Astrocyte of the spinal cord (primary cell): ENCODE measurements at places on chromosomes 7 and 10.

GRCh38 chr7:106287786-106288185 is 3.0 kb upstream of the NAMPT start:
- no peak for DNase-seq

DNA sequence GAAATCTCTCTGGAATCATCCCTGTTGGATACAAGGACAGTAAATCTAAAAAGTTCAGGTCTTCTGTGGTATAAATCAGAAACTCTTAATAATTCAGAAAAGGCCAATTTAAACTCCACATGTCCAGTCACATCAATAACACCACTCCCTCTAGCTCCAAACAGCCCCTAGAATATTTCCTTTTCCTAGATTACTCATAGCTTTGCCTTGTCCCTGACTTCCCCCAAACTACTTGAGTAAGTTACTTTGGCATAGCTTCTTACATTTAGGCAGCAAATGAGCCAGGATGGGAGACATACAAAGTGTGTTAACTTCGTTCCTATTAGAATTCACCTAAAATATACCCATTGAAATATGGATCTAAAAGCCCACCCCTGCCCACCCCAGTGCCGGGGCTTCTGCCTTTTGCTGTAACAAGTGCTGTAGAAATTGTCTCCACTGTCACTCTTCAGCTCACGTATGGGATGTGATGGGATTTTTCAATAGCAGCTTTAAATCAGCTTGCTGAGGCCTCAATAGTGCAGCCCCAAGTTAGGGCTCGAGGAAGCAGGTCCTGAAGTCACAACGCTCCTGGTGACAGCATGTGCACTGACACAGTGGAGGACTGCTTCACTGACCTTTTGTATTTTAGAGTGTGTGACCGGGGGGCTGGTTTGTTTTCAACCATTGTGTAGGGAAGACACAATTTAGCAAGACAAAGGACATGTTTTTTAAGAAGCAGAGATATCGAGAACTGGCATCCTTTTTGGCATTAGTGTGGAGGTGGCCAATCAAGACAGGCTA is 218.2 kb upstream of the KMT2E start:
- peak; percentile 5 for DNase-seq

- no peak for DNase-seq
Measured at GRCh38 chr10:86385806-86386205, 19.2 kb upstream of the GRID1 start.

GRCh38 chr7:7183061-7183837 is 905 bp downstream of the C1GALT1 start:
- peak; percentile 54 for DNase-seq

DNA sequence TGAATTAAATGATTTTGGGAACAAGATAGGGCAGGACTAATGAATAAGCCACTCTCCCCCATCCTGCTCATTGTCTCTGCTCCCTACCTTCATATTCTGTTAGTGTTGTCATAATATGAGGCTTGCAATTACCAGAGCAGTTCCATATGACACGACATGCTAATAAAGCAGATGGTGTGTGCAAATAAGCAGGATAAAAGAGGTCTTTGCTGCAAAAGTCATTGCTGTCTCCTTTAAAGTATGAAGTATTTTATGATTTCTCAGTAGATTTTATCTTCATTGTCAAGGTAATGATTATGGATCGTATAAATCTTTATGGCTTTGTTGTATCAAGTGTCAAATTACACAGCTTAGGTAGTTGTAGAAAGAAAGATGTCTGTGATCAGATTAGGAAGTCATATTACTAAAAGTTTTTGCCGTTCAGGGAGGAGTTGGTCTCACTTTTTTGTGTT is 114.8 kb downstream of the SDK1 start:
- DNase-seq, result no peak

DNA sequence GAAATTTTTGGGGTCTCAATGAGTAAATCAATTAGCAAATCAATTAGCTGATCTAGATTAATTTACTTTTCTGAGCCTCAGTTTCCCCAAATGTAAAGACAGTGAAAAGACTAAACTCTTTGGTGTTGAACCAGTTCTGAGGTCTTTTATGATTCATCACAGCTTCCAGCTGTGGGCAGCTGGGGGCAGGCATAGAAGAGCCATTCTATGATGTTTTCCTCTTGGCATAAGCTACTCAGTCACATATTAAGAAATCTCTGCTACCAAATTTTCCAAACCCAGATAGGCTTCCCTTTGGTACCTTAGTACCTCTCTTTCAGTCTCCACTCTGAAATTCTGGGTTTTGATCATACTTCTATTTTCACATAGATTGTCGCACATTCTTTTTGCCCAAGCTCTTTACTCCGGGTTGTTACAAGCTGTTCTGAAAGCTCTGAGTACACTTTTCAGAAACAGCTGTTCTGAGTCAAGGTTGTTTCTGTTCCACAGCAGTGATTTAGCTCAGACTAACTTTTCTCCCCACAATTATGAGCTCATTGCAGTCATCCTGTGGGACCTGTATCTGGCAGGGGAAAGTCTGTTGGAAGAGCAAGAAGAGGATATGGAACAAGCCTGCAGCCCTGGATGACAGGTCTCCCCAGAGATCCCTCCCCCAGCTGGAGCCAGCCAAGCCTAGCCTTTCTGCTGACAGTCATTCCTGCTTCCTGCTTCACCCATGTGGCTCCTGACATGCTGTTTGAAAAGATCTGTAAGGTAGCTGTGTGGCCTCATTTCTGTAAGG is 599.6 kb upstream of the GHITM start:
- DNase-seq, result peak; percentile 59

- DNase-seq, result no peak
Measured at GRCh38 chr7:2355705-2356008, 1.0 kb downstream of the EIF3B start.

DNA sequence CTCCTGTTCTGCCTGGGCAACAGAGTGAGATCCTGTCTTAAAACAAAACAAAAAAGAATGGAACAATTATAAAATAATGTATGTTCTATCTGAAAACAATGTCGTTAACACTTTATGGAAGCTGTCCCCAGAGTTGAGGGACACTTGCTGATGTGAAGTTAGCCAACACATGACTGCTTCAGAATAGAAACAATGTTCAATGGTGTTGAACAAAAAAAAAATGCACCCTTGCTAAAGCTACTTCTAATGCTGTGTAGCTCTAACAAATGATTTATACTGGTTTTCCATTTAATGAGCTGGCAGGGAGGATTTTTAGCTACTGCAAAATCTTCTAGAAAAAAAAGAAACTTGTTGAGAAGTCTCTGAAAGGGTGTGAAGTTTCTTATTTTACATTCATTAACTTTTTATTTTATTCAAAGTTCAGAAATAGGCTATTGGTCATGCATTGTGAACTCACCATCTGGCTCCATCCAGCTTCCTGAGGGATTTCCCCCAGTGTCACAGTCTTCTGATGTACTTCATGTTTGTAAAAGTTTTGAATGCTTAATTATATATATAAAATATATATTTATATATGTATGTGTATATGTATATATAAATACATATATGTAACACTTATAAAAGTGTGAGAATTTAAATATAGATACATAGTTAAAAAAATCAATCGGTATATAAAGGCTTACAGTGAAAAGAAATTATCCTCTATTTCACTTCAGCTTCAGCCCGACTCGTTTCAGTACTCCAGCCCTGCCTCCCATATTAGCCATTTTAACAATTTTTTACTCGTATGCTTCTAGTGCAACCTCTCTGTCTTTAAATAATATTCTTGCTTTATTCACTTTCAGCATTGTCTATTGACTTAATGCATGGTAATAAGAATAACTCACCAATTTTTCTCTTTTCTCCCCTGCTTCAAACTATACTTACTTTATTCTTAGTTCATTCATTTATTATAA is 35.0 kb downstream of the HDAC9 start:
- DNase-seq, result no peak

DNA sequence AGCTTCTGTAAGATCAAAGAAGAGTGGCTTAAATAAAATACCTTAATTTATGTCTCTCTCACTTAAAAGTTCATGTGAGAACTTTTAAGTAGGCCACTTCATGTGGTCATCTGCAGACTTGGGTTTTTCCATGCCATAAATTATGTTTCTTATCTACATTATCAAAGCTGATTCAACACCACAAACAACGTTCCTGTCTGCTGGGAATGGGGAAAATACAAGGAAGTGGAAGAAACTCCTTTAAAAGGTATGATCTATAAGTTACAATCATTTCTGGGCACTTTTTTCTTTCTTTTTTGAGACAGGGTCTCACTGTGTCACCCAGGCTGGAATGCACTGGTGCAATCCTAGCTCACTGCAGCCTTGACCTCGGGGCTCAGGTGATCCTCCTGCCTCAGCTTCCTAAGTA is 16.9 kb upstream of the OTUD1 start:
- DNase-seq, result no peak

GRCh38 chr7:35277359-35277758 is 23.5 kb upstream of the TBX20 start:
- no peak for DNase-seq

GRCh38 chr7:30899630-30900029 is 12.0 kb upstream of the AQP1 start:
- DNase-seq, result no peak

DNA sequence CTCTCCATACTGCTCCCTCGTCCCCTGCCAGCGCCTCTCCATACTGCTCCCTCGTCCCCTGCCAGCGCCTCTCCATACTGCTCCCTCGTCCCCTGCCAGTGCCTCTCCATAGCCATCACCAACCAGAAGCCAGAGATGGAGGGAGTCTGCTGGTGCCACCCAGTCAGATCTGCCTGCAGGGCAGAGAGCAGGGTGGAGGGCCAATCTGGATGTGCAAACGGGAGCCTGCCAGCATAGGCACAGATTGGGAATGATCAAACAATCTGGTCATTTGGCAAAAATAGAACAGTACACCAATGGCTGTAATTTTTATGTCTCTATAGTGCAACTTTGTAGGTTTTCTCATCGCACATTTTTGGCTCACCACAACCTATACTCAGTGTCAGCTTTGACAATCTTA is 76.9 kb upstream of the LRRC4 start:
- no peak for DNase-seq

DNA sequence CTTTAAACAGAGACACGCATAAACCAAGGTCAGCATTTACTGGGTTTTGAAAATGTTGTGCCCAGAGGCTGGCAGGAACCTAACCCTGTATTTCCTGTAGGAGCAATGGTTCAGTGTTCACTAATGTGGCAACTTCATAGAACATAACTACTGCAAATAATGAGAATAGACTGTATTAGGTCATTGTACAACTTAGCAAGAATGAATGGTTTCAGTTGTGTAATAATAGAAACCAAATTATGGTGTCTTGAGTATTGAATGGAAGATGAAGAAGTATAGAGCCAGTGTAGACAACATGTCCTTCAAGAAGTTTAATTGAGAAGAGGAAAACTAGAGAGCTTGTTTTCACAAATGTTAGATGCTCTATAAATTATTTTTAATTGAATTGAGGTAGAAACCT is 172.5 kb downstream of the BUB3 start:
- DNase-seq, result no peak

DNA sequence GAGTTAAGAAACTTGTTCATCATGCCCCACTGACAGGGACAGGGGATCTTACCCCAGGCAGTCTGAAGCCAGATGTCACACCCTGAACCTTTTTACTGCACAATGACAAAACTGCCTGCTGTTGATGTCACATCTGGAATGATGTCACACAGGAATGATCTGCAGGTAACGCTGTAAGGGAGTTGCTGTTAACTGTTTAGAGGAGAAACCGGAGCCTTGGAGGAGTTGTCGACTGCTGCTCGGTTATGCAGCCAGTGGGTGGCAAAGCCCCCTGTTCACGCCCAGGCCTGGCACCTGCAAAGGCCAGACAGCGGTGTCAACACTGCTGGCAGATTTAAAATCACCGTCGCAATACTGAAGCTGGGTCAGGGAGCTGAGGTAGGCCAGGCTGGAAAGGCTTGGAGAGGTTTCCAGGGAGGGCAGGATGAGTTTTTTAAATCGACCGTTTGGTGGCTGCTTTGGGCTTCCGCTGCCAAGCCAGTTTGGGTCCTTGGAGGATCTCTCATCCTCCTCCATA is 10.0 kb upstream of the SLIT1 start:
- DNase-seq, result no peak

- DNase-seq, result peak; percentile 91
Measured at GRCh38 chr7:117283371-117283770, 39.5 kb downstream of the WNT2 start.

GRCh38 chr10:117619707-117620405 is 77.3 kb downstream of the EMX2 start:
- DNase-seq, result no peak

GRCh38 chr7:64619705-64620104 is 46.2 kb upstream of the ZNF107 start:
- no peak for DNase-seq

- no peak for DNase-seq
Measured at GRCh38 chr10:130491011-130491692, 355.0 kb downstream of the GLRX3 start.

GRCh38 chr10:71816421-71816851 is 34.6 kb downstream of the PSAP start:
- no peak for DNase-seq

- DNase-seq, result no peak
Measured at GRCh38 chr10:86964847-86965190, 3.5 kb upstream of the ADIRF start.

- DNase-seq, result no peak
Measured at GRCh38 chr10:45058580-45058979, 57.9 kb downstream of the ZNF22 start.

- DNase-seq, result peak; percentile 84
Measured at GRCh38 chr10:110651044-110651958, 7.2 kb downstream of the RBM20 start.

GRCh38 chr10:17029581-17030271 is 99.9 kb downstream of the CUBN start:
- DNase-seq, result peak; percentile 86

DNA sequence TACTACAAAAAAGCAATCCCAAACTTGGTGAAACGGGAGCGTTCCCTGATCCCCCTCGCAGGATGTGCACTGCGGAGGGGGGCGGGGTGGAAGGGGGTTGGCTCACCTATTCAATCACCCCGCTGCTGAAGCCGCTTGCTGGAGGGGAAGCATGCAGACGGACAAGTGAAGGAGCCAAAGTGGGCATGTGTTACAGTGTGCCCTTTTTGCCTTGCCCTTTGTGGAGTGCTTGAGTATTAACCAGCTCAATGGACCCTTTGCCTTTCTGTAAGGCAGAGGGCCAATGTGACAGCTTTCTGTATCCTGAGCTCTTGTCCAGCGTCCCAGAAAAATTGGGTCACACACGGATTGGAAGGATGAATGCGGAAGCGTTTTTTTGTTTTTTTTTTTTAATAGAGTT is 348.9 kb upstream of the NPSR1 start:
- no peak for DNase-seq

- DNase-seq, result no peak
Measured at GRCh38 chr7:123974326-123974908, 49.4 kb downstream of the SPAM1 start.

- DNase-seq, result no peak
Measured at GRCh38 chr10:25766213-25766612, 167.8 kb upstream of the MYO3A start.

DNA sequence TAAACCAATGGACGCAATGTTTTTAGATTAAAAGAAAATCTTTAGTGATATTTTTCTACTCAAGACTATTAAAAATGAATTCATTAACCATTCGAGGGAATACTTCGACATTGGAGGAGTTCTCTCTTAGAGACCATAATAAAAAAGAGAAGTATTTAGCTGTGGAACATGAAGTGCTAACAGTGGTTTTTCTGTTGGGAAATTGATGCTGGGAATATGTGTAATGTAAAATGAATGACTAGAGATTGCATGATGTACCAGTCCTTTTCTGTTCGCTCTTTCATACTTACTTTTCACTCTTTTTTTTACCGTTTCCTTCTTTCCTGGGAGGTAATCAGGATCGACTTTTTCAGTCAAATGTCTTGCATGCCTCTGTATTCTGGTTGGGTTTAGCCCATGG is 41.3 kb downstream of the ST7 start:
- DNase-seq, result no peak

GRCh38 chr7:155234158-155234492 is 63.6 kb upstream of the INSIG1 start:
- DNase-seq, result no peak
